Hindlimb muscle (tissue), 1 donor: ENCODE measurements at places on chromosomes 13 and 19.

DNA sequence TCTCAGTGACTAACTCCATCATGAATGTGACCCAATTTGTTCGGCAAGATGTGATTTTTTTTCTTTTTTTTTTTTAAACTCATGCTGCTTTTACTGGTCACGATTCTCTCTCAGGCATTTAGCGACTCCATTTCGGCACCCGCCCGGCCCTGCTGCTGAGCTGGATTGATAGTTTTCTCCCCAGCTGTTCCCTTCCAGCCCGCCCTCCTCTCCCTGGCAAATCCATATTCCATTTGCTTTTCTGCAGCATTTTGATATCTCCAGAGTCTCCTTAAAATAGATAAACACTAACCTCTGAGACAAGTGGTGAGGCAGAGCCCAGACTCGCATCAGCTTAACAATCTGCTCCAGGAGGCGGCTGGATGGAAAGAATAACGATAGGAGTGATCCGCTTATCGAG lies 55.5 kb upstream of the KATNAL1 start:
- DNase-seq: peak; percentile 54

- no peak for DNase-seq
Measured at GRCh38 chr13:20869540-20869939, 33.0 kb downstream of the XPO4 start.

- no peak for DNase-seq
Measured at GRCh38 chr13:78437781-78438180, 165.6 kb downstream of the POU4F1 start.

GRCh38 chr13:102538938-102539337 lies 57.8 kb upstream of the TPP2 start:
- DNase-seq: no peak

GRCh38 chr19:19532806-19533701 lies 4.3 kb downstream of the YJEFN3 start:
- DNase-seq: no peak

DNA sequence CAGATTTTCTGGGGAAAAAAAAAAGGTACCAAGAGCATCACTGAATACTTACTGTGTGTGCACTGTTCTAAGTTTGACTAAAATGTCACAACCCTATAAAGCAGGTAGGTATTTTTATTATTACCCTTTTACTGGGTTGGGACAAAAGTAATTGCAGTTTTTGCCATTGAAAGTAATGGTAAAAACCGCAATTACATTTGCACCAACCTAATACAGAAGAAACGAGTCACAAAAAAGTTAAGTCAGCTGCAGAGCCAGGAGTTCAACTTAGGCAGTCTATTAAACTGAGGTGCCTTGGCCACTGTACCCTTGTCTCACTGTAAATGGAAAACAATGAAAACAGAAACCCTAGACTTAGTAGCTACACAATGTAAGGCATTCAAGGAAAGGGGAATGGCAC lies 281.9 kb downstream of the SUCLA2 start:
- DNase-seq: no peak

- DNase-seq: no peak
Measured at GRCh38 chr13:44417876-44418275, 44.3 kb downstream of the SERP2 start.

- DNase-seq: no peak
Measured at GRCh38 chr13:79282976-79283375, 123.1 kb downstream of the RBM26 start.

DNA sequence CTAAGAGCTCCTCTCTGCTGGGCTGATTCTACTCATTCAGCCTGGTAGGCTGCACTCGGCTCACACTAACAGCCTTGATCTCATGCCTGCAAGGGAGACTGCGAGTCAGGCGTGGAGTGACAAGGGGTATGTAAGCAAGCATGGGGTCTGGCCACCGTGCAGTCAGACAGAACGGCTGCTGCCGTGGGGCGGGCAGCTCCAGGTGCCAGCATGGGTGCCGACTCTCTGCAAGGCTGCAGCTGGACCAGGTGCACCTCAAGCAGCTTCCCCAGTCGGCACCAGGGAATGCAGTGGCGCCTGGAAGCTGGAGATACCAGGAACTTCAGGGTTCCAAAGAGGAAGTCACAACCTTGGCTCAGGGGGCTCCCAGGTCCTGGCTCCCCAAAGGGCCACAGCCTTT lies 892.3 kb downstream of the OLFM4 start:
- no peak for DNase-seq

DNA sequence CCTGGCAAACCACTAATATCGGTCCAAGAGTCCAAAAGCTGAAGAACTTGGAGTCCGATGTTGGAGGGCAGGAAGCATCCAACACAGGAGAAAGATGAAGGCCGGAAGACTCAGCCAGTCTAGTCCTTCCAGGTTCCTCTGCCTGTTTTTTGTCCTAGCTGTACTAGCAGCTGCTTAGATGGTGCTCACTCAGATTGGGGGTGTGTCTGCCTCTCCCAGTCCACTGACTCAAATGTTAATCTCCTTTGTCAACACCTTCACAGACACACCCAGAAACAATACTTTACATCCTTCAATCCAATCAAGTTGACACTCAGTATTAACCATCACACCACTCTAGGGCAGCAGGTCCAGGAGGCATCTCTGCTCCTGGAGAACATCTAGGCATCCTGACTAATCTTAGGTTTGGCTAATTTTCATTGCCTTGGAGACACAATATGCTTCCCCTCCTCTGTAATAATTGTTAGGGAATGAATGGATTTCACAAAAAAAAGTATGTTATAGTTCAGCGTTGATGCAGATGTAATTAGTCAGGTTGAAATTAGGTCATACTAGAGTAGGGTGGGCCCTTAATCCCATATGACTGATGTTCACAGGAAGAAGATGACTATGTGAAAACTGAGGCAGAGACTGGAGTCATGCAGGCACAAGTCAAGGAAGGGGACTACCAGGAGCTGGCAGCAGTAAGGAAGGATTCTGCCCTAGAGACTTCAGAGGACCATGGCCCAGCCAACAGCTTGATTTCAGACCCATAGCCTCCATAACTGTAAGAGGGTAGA lies 183.4 kb downstream of the RBM26 start:
- no peak for DNase-seq

- no peak for DNase-seq
Measured at GRCh38 chr19:44587963-44588770, 25.2 kb upstream of the IGSF23 start.

- no peak for DNase-seq
Measured at GRCh38 chr13:33033051-33033812, 17.0 kb downstream of the KL start.

DNA sequence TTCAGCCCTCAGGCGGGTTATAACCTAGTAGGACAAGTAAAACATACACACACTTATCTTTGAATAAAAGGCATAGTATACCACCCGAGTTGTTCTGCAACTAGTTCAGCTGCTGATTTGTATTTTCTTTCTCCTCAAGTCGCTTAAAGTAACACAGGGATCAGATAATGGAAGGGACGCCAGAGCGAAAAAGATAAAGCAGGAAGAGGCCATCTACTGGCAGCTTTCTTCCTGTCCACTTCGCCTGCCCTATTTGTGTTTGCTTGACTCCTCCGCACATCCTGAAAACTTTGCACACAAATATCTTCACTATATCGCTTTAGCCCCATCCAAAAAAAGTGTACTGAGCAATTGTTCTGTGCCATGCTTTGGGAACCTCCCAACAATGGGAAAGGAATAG lies 238.0 kb upstream of the SOX21 start:
- no peak for DNase-seq

- DNase-seq: no peak
Measured at GRCh38 chr19:57465680-57466381, 8.9 kb upstream of the VN1R1 start.

GRCh38 chr13:65943024-65943423 lies 1287.1 kb downstream of the PCDH9 start:
- DNase-seq: peak; percentile 39

DNA sequence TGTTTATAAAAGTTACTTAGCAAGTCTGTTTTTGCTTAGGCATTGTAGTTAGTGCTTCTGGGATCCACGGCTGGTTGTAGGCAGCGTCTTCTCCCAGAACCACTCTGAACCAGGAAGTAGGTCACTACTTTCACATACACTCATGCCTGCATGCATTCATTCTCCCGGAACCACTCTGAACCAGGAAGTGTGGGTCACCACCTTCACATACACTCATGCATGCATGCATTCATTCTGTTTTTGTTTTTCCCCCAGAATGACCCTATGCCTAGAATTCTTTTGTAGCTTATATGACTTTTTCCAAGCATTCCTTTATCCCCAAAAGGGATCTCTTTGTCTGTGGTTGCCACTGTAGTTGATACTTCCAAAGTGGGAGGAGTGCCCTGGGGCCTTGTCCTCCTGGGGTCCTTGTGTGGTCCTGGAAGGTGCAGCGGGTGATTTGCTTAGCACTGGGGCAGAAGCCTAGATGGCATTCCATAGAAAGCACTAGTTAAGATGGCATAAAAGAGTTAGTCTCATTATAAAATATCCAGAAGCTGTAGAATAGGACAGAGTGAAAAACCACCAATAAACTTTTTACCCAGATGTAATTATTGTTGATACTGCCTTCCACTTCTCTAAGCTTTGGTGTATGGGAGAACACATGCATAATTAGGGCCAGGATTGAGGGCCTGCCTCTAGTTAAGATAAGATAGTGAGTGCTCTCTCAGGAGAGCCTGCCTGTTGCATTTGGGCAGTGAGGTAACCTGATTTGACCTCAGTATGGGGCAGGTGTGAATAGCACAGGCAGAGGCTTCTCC lies 68.6 kb upstream of the TEX29 start:
- DNase-seq: no peak

GRCh38 chr13:48738311-48738710 lies 84.6 kb downstream of the CYSLTR2 start:
- no peak for DNase-seq

DNA sequence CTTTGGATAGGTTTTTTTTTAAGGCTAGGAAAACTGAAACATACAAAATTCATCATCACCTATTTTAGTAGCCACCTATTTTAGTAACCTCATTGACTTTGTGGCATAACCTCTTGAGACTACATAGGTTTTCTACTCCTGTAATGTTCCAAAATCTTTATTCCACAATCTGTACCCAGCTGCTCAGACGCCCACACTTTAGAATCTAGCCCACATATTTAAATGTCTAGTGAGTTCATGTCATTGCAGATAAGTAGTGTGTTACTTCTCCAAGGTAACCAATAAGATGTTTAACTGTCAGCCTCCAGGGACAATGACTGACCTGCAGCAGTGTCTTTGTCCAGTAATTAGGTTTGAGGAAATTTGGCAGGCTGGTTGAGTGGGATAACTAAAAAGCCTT lies 330.2 kb downstream of the MZT1 start:
- DNase-seq: no peak

GRCh38 chr19:50255115-50255514 lies 51.7 kb downstream of the MYH14 start:
- no peak for DNase-seq

GRCh38 chr19:34645551-34645950 lies 31.4 kb downstream of the SCGB2B2 start:
- peak; percentile 26 for DNase-seq

GRCh38 chr19:43934055-43934984 lies 762 bp downstream of the ZNF45 start:
- peak; percentile 4 for DNase-seq

- DNase-seq: peak; percentile 35
Measured at GRCh38 chr13:91185294-91185863, 162.1 kb upstream of the MIR17HG start.

GRCh38 chr13:44003481-44003880 lies 123.8 kb downstream of the LACC1 start:
- no peak for DNase-seq

DNA sequence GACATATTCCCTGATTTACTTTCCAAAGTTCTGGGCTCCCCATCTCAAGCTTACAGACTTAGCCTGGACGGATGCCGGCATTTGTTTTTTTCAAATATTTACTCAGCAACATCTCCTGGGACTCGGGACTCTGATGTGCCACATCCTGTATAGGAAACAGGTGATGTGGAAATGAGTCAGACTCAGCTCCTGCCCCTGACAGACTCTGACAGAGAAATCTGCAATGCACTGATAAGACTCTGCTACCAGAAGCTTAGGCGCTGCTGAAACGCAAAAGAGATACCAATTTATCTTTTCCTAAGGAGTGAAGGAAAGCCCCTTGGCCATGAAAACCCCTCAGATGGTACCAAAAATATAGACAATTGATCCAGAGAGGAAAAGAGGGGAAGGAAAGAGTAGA lies 16.2 kb downstream of the LAIR2 start:
- peak; percentile 8 for DNase-seq

DNA sequence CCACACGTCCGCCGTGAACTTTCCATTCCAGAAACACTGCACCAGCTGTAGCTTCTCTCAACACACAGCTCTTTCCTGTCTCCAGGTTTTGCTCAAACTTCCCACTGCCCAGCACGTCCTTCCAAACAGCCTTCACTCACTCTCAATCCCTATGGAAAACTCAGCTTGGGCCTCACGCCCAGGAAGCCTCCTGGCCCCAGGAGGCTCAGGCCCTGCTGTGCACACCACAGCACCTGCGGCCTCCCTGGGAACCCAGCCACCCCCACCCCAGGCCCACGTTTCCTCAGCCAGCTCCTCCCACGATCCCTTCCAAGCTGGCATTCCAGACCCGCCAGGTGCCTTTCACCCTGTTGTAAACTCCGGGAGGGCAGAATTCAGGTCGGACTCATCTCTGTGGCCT lies 35.2 kb downstream of the C13orf46 start:
- DNase-seq: no peak

DNA sequence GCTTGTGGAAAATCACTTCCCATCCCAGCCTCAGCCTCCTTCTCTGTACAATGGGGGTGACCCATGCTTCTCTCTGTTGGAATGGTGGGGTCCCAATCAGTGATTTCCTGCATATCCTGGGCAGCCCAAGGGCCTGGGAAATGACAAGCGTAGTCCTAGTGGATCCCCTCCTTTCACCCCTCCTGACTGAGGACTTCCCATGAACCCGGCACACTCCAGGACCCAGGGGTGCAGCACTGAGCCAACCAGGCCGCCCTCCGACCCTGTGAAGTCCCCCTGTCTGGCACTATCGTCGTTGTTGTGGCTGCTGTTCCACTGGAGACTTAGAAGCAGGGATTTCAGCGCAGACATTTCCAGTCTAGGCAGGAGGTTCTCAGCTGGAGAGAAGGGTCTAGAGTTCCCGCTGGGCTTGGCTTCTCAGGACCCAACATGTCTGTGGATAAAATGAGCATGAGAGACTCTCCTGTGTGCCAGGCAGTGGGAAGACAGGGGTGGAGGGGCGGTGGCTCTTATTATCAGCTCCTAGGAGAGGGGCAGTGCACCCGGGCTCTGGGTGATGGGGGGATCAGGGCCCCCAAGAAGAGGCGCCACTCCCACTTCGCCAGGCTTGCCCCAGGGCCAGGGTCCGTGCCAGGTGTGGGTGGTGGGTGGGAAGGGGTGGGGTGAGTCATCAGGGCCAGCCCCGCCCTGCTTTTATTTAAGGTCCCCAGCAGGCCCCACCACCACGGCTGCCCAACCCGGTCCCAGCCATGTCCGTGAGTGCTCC lies at the start of gene LGALS7B:
LGALS7B (plus strand) TSS at position 723 of the 766 bp plus-strand sequence; CDS start at position 750, 27 bp downstream.
- no peak for DNase-seq

GRCh38 chr13:48251611-48252081 lies 18.6 kb downstream of the ITM2B start:
- DNase-seq: peak; percentile 65

DNA sequence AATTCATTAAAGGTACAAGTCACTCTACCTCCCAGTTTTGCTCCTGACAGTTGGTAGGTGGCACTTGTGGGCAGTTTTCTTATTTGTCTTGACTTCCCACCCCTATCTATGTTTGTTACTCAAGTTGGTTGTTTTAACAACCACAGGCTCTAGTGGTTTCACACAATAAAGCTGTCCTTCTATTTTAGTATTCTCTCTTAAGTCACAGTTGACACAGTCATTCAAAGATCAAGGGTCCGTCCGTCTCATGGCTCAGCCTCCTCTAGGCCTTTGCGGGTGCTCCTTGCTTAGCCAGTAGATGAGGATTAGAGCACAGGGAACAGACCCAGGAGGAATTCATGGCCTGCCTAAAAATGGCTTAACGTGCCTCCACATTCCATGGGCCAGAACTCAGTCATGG lies 573.7 kb downstream of the IRS2 start:
- no peak for DNase-seq
